NCI-H774 (cell line): ENCODE measurements at places on chromosomes 2 and 18.

DNA sequence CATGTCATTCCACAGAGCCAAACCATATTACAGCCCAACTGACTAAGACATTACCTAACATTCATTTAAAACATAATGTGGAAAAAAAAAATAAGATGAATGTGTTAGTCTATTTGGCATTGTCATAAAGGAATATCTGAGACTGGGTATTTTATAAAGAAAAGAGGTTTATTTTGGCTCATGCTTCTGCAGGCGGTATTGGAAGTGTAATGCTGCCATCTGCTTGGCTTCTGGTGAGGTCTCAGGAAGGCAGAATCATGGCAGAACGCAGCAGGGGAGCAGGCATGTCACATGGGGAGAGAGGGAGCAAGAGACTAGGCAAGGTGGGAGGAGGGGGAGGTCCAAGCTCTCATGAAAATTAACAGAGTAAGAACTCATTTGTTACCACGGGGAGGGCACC, 504.8 kb upstream of the LRATD1 start:
- DNase-seq, result no peak

DNA sequence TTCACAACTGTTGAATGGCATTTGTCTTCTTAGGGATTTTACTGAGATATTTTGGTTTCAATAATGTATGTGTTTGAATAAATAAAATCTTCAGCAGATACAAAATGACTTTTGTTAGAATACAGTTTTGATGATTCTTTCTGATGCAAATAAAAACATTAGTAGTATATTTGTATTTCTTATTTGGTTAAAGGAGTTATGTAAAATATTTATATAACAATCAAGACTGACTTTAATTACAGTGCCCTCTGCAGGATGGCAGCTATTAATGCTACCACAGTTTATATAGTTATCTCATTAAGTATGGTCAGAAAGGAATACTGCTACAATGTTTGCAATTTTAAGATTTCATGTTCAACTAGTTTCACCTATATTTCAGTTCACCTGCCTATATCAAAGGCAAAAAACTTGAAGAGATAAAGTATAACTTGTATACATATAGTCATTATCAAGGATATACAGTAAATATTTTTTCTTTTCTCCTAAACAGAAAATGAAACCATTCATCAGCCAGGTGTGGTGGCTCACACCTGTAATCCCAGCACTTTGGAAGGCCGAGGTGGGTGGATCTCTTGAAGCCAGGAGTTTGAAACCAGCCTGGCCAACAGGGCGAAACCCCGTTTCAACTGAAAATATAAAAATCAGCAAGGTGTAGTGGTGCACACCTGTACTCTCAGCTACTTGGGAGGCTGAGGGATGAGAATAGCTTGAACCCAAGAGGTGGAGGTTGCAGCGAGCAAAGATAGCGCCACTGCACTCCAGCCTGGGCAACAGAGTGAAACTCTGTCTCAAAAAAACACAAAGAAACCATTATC, 19.8 kb downstream of the ARL5A start:
- DNase-seq, result no peak

DNA sequence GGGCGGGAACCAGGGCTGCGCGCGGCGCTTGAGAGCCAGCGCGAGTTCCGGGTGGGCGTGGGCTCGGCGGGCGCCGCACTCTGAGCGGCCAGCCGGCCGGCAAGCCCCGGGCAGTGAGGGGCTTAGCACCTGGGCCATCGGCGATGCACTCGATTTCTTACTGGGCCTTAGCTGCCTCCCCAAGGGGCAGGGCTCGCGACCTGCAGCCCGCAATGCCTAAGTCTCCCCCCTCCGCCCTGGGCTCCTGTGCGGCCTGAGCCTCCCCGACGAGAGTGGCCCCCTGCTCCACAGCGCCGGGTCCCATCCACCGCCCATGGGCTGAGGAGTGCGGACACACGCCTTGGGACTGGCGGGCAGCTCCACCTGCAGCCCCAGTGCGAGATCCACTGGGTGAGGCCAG, 36.5 kb upstream of the MAP2 start:
- no peak for DNase-seq

- DNase-seq, result peak; percentile 59
These were observed 24.4 kb downstream of the ZNF892 start for GRCh38 chr2:95231723-95232122.

DNA sequence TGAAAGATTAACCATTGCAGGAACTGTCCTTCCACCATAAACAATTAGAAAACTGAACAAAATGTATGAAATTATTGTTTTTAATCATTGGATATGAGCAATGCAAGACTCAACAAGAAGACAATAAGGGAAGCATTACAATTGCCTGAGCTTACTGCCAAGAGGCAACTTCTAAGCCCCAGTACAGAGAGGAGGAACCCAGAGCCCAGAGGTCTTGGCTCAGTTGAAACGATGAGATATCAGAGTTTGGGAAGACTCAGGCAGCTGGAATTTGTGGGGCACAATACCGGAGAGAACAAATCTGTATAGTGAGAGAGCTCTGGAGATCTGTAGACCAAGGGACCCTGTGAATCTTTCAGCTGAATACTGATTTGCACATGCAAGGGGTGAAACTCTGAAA, 80.6 kb upstream of the ZFP36L2 start:
- DNase-seq, result no peak

DNA sequence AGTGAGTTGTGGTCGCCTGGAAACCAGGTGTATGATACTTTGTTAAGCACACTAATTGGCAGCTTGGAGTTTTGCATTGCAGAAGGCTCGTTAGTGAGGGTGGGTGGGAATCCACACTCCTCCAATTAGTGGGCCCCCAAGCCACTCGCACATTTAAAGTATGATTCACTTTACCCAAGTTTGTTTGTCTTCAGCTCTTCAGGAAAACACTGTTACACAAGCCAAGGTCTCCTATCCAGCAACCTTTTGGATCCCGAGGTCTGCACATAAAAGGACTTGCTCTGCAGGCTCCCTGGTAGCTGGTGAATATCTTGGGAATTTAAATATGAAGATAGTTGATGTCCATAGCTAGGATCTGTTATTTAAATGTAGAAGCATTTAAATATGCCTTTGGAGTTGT, 66.1 kb downstream of the NPAS2 start:
- no peak for DNase-seq

- DNase-seq, result peak; percentile 64
These were observed 31.4 kb upstream of the YPEL5 start for GRCh38 chr2:30115141-30115980.

- DNase-seq, result no peak
These were observed 4.7 kb downstream of the DGKD start for GRCh38 chr2:233358947-233359346.

DNA sequence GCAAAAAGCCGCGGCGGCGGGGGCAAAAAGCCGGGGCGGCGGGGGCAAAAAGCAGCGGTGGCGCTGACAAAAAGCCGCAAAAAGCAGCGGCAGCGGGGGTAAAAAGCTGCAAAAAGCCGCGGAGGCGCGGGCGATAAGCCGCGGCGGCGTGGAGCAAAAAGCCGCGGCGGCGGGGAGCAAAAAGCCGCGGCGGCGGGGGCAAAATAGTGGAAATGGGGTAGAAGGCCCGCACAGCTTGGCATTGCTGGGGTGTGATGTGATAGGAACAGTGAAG, 450.1 kb downstream of the ANKRD30B start:
- DNase-seq, result no peak

GRCh38 chr2:145221032-145221431, 701.1 kb upstream of the ZEB2 start:
- DNase-seq, result no peak

DNA sequence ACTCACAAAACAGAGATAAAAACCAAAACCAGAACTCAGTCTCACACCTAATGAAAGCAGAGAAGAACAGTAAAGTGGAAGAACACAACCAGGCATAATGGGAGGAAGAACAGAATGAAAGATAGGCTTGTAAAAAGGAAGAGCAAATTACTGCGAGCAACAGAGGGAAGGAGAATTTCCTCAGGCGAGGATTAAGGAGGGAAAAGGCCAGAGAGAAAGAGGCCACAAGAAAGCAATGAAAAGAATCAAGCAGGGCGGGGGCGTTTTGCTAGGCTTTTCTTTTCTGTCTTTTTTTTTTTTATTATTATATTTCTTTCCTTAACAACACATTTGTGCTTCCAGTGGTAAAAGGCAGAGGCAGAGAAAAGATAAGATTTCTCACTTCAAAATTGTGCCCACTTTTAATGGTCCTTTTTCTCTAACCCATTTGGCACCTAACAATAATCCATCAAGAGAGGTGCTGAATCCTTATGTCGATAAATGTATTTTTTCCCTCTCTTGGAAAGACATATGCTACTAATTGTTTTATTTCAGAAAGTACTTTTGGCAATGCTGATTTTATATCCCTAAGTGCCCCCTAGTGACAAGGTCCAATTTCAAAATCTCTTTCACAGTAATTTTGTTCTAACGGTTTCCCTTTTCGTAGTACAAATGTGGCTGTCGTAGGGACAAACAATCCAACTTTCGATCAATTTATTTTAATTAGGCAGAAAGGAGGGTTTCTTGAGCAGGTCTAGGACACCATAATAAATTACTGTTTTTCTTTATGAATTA, 138.7 kb upstream of the AQP4 start:
- no peak for DNase-seq

- DNase-seq, result peak; percentile 54
These were observed 132.2 kb downstream of the DOCK10 start for GRCh38 chr2:224909885-224910573.

DNA sequence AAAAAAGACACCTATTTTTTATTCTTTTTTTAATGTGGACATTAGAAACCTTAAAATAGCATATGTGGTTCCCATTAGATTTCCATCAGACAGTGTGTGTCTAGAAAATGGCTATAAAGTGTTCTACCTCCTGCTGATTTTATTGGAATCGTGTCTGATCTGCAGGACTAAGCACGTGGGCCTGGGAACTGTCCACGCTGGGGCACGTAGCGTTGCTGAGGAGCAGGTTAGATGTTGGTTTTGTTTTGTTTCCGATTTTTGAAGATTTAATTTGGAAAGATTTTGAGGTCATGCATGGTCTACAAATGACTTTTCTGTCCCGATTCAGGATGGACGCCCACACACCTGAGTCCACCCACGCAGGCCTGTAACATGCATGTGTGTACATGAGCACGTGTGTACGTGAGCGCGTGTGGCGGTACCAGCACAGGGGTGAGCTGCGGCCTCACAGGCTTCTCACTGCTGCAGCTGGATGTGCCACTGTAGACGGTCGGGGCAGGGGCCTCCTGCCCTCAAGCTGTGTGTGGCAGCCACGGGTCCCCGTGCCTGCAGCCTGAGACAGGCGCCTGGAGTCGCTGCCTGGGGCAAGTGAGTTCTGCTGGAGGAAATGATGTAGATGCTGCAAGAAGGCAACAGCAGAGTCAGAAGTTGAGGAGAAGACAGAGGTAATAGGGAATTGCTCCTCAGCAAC, 99.7 kb upstream of the CTDP1 start:
- DNase-seq, result no peak

GRCh38 chr2:134389381-134389780, 135.5 kb downstream of the MGAT5 start:
- no peak for DNase-seq

GRCh38 chr2:205166745-205167144, 515.6 kb upstream of the NRP2 start:
- DNase-seq, result no peak

- DNase-seq, result no peak
These were observed 333.0 kb downstream of the CLIP4 start for GRCh38 chr2:29448096-29448688.

GRCh38 chr2:1605102-1606045, 138.9 kb downstream of the PXDN start:
- DNase-seq, result no peak

DNA sequence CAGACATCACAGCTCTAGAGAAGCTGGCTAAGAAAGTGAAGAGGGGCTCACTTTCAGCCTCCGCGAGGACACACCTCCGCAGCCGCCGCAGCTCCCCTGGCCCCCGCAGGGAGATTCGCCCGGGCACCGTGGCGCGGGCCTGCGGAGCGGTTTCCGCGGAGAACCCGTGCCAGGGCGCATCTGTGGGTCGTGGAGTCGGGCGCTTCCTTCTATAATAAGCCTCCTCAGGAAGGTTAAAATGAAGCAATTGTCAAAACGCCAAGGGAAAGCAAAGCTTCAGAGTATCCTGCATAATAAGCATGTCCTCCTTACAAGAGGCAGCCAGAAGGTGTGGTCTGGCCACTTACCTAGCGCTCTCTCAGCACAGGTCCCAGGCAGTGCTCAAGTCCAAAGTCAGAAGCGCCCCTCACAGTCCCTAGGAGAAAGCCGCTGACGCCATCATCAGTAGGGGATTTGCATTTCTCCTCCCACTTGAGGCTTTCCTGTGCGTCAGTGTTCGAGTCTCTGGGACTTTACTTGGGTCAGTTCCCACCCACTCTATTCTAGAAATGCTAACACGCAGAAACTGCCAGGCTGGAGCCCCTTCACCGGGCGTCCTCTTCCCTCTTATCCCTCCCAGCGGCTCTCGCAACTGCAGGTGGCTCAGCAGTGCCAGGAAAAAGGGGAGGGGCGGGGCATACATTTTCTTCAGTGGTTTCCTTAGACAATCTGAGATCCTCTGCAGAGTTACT, at the start of gene STAT4:
Gene STAT4, minus strand, starts transcription at position 395 of the 731 bp plus-strand sequence. CDS start 2,791 bp downstream, outside the sequence.
- DNase-seq, result peak; percentile 9

DNA sequence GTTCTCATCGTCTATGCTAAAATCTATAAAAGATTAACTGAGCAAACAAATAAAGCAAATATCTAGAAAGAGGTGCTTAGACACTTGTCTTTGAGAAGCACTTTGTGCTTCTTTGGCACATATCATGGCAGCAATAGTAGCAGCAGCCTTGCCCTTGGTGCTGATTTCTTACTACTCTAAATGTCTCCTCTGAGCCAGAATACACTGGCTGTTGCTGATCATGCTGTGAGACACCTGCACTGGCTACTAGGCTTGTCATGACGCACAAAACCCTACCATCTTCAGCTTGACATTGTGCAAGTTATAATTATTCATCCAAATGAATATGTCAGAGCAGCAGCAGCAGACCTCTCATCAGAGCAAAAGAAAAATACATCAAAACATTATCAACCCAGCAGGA, 46.7 kb downstream of the FANCL start:
- DNase-seq, result peak; percentile 12

DNA sequence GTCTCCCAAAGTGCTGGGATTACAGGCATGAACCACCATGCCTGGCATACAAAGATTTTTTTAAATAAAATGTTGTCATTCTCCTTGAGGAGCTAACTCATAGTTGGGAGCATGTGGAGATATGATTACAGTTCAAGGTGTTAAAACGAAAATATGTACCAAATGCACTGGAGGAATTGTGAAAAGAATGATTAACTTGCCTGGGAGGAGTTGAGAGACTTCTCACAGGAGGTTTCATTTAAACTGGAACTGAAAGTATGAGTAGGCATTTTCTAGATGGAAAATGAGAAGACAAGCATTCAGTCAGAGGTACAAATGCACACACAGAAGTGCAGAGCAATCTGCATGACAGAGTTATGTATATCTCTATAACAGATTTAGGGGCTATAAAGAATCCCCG, 126.6 kb upstream of the PDE1A start:
- DNase-seq, result no peak

- no peak for DNase-seq
These were observed 287.9 kb upstream of the KLHL29 start for GRCh38 chr2:23096906-23097602.

DNA sequence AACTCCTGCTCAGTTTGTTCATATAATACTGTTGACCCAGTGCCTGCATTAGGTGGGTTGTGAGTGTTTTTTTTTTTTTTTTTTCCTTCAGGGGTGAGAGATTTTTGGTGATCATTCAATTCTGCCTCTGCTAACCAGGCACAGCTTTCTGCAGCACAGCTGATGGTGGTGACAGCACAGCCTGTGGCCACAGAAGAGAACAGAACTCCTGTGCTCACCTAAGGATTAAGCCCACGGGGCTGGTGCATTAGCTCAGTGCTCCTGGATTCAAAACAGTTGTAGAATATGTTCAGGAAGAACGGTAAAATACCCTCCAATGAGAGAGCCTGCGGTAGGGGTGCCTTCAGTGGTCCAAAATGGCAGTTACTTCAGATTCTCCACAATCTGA, 42.0 kb downstream of the PKP4 start:
- no peak for DNase-seq
